ENCODE measurements at places on chromosomes 3 and 15.
A peak's percentile ranks its signal among the peaks of the same experiment; 100 is the strongest.

DNA sequence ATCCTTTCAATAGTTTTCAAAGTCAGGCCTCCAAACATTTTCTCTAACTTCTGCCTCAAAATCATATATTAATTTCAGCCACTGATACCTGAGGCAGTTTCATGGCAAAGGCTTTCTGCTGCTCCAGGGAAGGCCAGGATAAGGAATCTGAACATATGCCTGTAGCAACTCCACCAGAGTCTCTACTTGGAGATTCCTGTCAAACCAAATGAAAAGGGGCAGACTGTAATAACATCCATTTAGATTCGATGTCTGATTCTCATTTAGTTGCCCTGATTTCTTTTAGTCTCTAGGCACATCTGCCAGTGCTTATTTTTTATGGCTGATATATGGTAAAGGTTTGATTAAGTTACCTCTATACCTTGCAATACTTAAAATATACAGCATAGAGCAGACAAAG lies 109.6 kb upstream of the ZNF385D start:
- no peak for DNase-seq

DNA sequence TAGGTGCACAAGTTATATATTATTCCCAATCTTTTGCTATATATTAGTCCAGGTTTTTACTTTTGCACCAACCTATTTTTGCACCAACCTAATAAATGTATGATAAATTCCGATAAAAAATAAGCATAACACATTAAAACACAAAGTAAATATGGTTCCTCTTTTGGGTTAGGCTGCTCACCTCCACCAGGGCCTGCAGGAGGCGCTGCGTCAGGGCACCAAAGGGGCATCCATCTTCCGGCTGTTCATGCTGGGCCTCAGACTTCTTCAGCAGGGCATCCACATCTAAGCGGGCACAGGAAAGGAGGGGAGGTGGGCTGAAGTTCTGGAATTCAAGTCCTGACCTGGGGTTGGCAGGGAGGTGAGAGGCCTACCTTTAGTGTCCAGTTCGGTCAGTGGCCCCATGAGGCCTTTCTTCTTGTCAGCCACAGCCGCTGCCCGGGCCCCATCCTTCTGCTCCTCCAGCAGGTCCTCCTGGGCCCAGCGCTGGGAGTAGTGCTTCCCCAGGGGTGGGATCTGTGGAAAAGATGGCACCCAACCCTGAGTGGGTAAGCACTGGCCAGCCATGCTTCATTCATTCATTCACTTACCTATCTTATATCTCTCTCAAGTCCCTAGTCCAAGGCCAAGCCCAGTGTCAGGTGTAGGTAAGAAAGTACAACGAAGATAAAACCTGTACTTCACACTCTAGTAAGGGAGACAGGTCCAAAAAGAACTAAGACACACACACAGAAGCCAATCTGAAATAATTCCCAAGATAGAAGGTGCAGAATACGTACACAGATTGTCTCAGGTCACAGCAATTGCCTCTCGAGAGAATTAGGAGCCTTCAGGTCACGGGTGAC lies 5.2 kb downstream of the TADA3 start:
- DNase-seq = no peak

- no peak for DNase-seq
Observed at GRCh38 chr3:24707936-24708335, 213.3 kb upstream of the THRB start.

- DNase-seq = peak; percentile 95
Observed at GRCh38 chr3:194135806-194136518, at the start of gene HES1. HES1 (plus strand) TSS chr3:194136148; CDS start chr3:194136381, 233 bp downstream.

DNA sequence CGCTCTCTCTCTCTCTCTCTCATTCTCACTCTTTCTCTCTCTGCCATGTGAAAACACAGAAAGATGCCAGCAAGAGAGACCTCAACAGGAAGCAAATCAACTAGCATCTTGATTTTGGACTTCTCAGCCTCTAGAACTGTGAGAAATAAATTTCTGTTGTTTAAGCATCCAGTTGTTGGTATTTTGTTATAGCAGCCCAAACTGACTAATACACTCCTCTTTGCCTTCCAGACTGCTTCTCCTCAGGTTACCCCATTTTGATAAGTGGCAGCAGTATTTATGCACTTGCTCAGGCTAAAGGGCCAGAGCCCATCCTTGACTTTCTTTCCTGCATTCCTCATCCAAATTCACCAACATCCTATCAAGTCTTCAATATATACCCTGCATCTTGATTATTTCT lies 76.6 kb upstream of the NANOGP8 start:
- DNase-seq = no peak

DNA sequence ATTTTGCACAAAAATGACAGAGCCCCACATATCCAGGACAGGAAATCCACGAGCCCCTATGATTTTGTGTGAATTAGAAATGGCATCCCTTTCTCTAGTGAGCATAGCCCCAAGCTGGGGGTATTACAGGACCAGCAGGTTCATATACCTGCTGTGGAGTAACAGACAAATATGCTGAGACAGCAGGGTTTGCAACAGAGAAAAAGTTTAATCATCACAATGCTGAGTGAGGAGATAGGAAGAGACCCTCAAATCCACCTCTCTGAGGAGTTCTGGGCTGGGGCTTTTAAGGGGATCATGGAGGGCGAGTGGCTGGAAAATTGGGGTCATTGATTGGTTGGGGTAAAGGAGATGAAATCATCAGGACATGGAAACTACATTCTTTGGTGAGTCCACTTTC lies 8.4 kb upstream of the MYZAP start:
- DNase-seq = no peak

GRCh38 chr3:187735383-187735782 lies 9.9 kb downstream of the BCL6 start:
- no peak for DNase-seq

DNA sequence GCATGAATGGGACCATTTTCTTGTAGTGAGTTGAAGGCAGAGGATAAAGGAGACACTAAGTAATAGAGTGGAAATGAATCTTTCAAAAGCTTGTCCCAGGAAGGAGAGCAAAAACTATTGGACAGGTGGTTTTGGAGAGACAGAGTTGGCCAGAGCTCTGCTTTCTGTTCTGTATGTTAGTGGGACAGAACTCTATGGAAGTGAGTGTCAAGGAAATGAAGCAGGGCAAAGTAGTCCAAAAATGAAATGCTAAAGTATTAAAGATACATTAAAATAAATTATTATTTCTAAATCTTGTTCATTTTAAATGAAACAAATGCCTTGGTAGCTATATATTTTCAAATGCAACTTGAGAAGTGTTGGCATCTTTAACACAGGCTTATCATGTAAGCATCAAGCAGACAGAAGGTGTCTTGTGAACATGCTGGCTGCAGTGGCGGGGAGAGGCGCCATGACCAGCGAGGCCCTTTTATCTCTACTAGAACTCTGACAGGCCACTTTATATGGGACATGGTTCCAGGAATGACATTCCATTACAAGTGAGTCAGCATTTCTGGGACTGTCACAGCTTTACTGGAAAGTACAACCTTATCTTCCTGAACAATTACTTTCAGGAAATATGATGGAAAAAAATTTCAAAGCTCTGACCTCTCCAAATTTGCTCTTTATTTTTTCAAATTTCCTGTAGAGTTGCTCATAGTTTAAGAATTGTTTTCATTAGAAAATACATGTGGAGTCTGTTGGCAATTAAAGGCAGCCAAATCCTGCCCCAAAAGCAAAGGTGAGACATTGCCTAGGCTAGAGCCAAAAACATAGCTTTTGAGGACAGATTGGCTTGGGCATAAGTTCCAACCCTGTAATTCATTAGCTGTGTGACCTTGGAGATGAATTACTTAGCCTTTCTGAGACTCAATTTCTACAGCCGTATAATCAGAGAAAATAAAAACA lies 106.5 kb downstream of the ECT2 start:
- no peak for DNase-seq

DNA sequence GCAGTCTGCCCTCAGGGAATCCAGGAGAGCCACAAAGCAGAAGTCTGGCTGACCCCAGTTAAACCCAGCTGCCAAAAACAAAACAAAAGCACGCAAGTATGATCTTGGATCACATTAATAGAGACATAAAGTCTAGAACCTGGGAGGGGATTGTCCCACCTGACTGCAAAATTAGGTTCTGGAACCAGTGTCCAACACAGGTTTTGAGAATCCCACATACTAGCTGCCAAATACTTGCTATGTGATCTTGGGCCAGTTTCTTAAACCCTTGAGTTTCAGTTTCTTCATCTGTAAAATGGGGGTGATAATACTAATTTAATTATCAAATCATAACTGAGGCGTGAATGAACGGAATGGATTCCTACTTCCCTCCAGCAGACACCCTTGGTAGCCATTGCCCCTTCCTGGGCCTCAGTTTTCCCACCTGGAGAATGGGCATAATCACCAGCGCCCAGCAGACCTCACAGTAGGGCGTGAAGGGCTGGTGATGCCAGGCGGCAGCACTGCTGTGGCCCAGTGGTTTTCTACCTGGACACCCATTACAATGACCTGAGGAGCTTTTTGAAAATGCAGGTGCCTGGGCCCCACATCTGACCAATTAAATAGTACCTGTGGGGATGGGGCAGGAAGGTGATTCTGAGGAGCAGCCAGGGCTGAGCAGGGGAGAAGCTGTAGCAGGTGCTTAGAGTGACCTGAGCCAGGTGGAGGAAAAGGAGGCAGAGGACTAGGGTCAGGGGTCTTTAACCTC lies 32.2 kb downstream of the GRIP2 start:
- DNase-seq = no peak

GRCh38 chr3:196323691-196324090 lies 5.7 kb upstream of the DYNLT2B start:
- no peak for DNase-seq

GRCh38 chr3:158912188-158912587 lies 110.3 kb downstream of the MFSD1 start:
- no peak for DNase-seq

GRCh38 chr3:160921020-160921635 lies 165.1 kb downstream of the PPM1L start:
- DNase-seq = no peak

DNA sequence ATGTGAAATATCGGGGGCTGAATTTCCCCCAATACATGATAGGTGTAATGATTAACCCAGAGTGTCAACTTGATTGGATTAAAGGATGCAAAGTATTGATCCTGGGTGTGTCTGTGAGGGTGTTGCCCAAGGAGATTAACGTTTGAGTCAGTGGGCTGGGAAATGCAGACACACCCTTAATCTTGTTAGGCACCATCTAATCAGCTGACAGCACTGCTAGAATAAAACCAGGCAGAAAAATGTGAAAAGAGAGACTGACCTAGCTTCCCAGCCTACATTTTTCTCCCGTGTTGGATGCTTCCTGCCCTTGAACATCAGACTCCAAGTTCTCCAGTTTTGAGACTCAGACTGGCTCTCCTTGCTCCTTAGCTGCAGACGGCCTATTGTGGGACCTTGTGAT lies 247.8 kb downstream of the OTOL1 start:
- no peak for DNase-seq

DNA sequence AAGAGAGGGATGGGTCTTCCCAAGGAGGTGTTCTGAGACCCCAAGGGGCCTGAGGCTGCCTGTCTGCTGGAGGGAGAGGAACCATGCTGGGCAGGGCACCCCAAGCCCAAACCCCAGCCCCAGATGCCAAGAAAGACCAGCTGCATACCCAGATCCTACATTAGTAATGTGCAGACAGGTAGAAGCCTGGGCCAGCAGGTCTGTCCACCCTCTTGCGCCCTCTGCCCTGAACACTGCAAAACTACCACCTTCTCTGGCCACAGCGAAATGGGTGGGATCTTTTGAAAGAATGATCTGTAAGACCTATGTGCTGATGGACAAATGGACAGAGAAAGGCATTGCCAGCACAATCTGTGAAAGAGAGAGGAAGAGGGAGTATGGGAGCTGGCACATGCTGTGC lies 283.2 kb downstream of the EPHB1 start:
- no peak for DNase-seq

DNA sequence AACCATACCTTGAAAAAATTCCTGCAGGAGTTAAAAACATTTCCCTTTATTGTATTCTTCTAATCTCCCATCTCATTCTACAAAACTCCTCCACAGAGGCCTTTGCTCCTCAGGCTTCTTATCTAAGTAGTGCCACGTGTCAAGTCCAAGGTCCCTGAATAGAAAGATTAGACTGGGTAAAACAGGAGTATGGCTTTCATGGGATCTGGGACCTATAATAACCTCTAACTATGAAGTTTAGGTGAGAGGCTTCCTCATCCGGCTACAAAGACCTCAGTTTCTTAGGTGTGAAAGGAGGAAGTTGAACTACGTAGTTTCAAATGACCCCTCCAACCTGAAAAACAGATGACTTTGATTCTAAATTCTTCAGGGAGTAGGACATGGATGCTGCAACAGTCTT lies 20.0 kb downstream of the GPR15 start:
- DNase-seq = no peak

DNA sequence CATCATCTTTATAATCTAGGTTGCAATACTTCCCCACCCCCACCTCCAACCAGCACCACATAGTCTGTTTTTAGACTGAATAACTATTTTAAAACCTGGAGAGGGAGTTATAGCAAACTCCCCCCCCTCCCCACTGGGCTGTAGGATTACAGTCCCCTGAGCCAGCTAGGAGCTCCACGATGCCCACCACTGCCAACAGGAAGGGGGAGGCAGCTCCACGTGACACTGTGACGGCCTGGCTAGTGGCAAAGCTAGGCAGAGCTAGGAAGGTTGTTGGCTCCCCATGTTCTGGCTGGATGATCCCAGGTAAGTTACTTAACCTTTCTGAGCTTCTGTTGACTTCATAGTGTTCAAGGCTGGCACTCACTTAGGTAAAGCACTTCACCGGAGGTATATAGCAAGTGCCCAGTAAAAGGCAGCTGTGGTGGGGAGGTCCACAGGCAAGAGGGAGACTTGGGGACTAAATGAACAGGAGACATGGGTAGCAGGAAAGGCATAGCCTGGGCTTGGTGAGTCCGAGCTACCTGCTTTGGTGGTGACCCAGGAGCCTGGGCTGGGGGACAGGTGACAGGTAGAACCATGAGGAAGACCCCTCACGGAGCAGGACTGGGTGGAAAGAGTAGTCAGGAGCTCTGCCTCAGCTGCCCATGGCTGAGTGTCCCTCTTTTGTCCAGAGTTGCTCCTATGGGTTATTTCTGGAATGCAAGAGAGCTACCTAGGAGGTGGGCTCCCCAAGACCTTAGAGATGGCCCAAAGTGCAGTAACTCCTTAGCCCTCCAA lies 4.0 kb upstream of the TBC1D21 start:
- DNase-seq = no peak

GRCh38 chr3:71197841-71198565 lies 385.5 kb downstream of the FOXP1 start:
- DNase-seq = no peak
